ENCODE measurements at places on chromosomes 1 and 21.

DNA sequence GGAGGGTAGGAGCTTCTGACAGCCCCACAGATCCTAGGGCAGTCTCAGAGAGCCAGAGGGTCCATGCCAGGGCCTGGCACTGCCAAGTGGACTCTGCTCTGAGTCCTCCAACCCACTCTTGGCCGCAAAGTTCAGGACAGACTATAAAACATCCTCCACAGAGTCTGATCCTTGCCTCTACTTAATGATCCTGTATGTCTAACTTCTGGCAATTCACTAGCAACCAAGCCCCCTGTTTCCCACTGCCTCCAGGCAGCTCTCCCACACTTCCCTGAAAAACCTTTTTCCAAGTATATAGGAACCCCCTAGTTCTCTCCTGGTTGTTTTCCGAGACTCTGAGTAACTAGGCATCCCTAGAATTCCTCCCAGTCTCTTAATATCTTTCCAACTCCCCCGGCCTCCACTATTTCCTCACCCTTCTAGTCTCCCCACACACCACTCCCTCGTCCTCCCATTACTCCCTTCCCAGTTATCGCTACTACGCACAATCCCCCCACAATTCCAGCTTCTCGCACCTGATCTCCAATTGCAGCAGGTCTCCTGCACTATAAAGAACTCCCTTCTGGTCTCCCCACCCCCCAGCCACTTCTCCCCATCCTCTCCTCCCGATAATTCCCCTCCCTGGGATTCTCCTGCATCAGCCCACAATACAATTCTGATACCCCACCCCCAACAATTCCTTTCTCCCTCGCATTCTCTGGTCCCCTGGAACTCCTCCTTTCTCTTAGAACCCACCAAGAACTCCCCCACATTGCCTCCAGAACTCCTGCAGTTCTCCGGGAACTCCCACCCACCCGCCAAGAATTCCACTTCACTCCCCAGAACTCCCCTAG is 574 bp downstream of the IGSF9 start:
- DNase-seq: no peak

DNA sequence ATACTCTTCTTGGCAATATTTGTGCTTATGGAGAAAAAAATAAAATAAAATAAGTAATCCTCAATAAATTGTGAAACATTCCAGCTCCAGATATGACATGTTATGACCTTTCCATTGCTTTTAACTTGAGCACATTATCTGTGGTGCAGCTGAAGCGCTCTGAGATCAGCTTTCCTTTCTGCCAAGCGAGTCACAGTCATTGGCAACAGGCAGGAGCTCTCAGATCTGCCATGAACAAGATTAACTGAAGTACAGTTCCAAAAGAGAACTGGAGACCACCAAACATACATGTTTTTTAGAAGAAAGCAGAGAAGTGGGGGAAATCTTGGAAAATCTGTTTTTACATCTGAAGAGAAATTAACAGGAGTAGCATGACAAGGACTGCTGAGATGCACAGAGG is 89.2 kb upstream of the DSCAM start:
- DNase-seq: no peak

- DNase-seq: no peak
These were observed 45.5 kb downstream of the TNFSF4 start for GRCh38 chr1:173161510-173162221.

DNA sequence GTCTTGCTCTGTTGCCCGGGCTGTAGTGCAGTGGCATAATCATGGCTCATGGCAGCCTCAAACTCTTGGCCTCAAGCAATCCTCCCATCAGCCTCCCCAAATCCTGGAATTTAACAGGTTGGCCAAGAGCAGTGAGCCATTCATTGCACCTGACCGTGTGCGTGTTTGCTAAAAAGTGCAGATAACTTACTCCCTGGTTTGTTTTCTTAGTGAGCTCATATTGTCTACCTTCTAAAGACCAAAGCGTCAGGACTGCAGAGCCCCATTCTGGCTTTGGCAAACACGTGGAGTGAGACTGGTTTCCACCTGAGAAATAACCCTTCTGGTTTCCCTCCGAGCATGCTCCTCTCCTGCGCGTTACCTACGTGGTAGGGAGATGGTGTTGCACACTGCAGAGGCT is 32.2 kb upstream of the CA6 start:
- no peak for DNase-seq

GRCh38 chr1:1228187-1228586 is 3.6 kb downstream of the SDF4 start:
- no peak for DNase-seq

DNA sequence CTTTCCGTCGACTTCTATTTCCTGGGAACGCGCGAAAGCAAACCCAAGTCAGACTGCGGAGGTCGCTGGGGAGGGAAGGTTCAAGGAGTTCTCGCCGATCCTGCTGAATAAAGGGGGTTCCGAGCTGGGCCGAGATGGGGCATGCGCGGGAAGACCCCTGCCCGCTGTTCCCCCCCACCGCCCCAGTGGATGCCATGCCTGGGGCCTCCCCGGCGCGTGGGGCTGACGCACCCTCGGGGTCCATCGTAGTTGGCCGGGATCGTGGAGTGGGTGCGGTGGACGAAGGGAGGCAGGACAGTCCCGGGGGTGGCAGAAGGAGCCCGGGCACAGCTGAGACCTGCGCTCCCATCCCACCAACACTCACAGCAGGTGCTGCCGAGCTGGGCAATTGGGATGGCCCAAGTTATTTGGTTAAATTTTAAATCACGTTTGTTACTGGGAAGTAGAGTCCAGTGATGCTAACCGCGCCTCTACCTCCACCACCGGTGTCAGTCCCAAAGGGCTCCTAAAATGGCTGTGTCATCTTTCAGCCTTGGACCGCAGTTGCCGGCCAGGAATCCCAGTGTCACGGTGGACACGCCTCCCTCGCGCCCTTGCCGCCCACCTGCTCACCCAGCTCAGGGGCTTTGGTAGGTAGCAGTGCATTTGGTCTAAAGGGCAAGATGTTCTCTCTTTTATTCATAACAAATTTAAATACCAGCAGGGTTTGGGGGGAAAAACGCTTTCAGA is 801 bp downstream of the MX1 start:
- DNase-seq: no peak

DNA sequence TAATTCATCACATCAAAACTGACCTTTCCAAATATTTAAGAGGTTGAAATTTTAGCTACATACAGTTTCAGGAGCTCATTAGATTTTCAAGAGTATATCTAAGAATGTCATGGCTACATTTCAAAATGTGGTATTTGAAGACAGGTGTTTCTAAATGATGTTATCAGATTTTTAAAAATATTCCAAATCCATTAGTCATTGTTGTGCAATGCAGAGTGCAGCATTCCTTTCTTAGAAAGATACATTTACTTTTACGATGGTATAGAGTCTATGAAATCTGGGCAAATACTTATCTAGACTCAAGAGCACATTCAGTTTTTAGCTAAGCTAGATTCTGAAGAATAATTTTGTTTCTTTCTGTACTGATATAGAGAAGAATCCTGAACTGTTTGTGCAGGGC is 230.3 kb downstream of the CHRM3 start:
- no peak for DNase-seq

- no peak for DNase-seq
These were observed 139.5 kb downstream of the GLIS1 start for GRCh38 chr1:53599481-53599880.

Data from stimulated activated CD8-positive, alpha-beta memory T cell treated with anti-CD3 and anti-CD28 coated beads, Interleukin-4, amount 100 ng/mL, for 4 hours (primary cell).